CD4-positive, alpha-beta T cell treated with Interleukin-12 subunit alpha and Interleukin-12 subunit beta, for 1 hour (primary cell): ENCODE measurements at places on chromosomes 3 and 15.

- no peak for DNase-seq
Measured at GRCh38 chr3:60199306-60199705, 1051.9 kb downstream of the FHIT start.

- DNase-seq = no peak
Measured at GRCh38 chr3:52046186-52046901, 10.0 kb downstream of the DUSP7 start.

GRCh38 chr3:123262226-123262625 lies 60.5 kb downstream of the SEC22A start:
- DNase-seq = no peak

DNA sequence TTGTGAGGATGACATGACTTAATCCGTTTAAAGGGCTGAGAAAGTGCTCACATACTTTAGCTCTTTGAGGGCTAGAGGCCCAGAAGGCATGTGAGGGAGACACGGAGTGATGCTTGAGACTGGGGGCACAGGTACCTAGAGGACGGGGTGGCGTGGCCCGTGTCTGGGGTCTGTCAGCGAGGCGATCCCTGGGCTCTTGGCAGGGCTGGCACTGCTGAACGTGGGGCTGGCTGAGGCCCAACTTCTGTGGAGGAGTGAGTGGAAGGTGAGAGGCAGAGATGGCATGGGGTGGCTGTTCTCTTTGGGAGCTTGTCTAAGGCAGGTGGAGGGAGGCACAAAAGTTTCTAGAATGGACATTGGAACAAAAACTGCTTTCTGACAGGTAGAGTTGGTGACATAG lies 9.5 kb downstream of the SEMA4B start:
- DNase-seq = no peak

- DNase-seq = no peak
Measured at GRCh38 chr15:77804210-77804609, 171.5 kb upstream of the LINGO1 start.

- DNase-seq = no peak
Measured at GRCh38 chr3:33426630-33427317, 13.4 kb downstream of the UBP1 start.

GRCh38 chr3:94114666-94115065 lies 51.8 kb downstream of the NSUN3 start:
- no peak for DNase-seq

GRCh38 chr3:150373234-150373875 lies 34.7 kb upstream of the TSC22D2 start:
- DNase-seq = no peak

DNA sequence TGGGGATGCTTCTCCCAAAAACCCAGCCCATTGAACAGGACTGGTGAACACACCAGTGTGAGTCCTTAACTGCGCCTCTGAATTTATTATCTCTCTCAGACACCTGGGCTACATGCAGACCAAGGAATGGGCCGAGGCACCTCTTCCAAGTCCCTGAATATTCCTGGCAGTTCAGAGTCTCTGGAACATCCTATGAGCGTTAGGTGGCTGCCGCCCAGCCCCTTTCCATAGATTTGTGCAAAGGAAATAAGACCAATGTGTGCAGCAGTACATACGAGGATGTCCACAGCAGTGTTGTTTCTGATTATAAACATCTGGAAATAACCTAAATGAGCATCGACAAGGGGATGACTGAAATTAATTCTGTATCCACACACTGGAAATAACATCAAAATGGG lies 104.9 kb upstream of the RPL32 start:
- DNase-seq = no peak

- no peak for DNase-seq
Measured at GRCh38 chr3:78201091-78201490, 1161.2 kb downstream of the ROBO2 start.

DNA sequence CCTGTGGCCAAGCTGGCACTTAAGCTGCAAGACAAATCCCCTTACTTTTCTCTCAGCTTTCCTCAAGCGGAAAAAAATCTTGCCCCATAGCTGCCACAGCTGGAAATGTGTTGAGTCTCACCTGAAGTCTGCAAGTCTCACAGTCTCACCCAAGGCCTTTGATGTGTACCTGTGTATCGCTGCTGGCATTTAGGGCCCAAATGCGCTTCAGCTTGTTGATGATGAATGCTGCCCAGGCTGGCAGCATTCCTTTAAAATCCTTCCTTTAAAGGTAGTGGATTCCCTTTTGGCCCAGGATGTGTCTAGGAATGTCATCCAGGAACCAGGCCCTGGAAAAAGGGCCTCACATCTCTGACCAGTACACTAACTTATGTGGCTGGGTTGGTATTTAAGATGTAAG lies 7.0 kb downstream of the OR5K4 start:
- DNase-seq = no peak
